Right atrium auricular region (tissue), 2 donors: ENCODE measurements at places on chromosomes 13 and 19. TPM values are rescaled to one million over a fixed set of nuclear protein-coding genes. Genes with fewer than 3 reads are reported as not detected.
A peak's percentile ranks its signal among the peaks of the same experiment; 100 is the strongest.

DNA sequence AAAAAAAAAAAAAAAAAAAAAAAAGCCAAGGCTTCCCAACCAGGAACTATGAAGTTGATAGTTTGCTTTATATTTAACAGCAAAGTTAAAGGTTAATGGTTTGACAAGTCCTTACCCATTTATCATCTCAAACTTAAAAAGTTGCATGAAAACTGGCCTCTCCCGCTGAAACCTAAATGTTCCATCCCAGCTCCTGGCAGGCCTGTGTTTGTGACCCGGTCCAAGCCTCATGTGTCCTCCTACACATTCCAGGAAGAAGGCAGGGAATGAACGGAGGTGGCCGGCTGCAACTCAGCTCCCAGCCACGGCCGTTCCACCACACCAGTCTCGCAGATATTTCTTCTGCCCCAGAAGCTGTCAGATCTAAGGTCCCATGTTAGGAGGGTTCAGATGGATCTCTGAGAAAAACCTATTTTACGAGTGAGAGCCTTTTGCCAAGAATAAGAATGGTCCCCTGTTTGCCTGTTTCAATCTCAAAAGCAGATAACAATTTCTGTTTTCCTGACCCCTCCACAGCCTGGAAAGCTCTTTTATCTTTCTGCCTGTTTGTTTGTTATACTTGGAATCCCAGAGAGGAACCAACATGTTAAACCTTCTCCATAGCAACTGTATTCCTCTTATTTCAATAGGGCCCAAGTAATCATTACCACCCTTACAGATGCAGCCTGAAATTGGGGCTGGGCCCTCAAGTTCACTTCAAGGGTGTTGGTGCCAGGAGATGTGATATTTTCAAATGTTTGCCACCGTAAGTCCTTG lies 56.5 kb downstream of the KCTD12 start:
- H3K4me1 ChIP-seq: no peaks in the 10 kb centered on the region
- H3K4me3 ChIP-seq: no peak overlapping the region
- no peak for DNase-seq
- H3K27me3 ChIP-seq: no peaks in the 10 kb centered on the region
- no peaks in the 10 kb centered on the region for H3K36me3 ChIP-seq

Gene PDX1
- total RNA-seq: not detected

Gene TEKTIP1
- not detected for total RNA-seq

Gene CD177
- 2.9 TPM for total RNA-seq

GRCh38 chr19:52665529-52665928 lies 27.4 kb upstream of the ZNF83 start:
- no peak for DNase-seq
- no peaks in the 10 kb centered on the region for H3K27me3 ChIP-seq
- H3K4me3 ChIP-seq: no peak overlapping the region
- peaks cover 3% of the 10 kb centered on the region for H3K36me3 ChIP-seq
- H3K27ac ChIP-seq: no peak overlapping the region

GRCh38 chr19:8363803-8364771 lies at the start of gene ANGPTL4:
TSS of gene ANGPTL4 (plus strand) at chr19:8364155. CDS start at chr19:8364322, 167 bp downstream.
- peak within 1 kb of the TSS; percentile 73 for H3K4me3 ChIP-seq
- H3K27me3 ChIP-seq: no peaks in the 10 kb centered on the region
- H3K4me1 ChIP-seq: peaks cover 78% of the 10 kb centered on the region
- H3K27ac ChIP-seq: peak within 1 kb of the TSS; percentile 98
- peaks cover 27% of the 10 kb centered on the region for H3K36me3 ChIP-seq
- peak; percentile 90 for DNase-seq

- no peak overlapping the region for H3K4me3 ChIP-seq
- no peaks in the 10 kb centered on the region for H3K27me3 ChIP-seq
- H3K27ac ChIP-seq: no peak overlapping the region
- no peak for DNase-seq
- H3K36me3 ChIP-seq: peaks cover 36% of the 10 kb centered on the region
Measured at GRCh38 chr19:39351537-39352064, 9.4 kb downstream of the SAMD4B start.

Gene HCST
- 3.3 TPM for total RNA-seq

Gene ZNF225
- 2.8 TPM for total RNA-seq

DNA sequence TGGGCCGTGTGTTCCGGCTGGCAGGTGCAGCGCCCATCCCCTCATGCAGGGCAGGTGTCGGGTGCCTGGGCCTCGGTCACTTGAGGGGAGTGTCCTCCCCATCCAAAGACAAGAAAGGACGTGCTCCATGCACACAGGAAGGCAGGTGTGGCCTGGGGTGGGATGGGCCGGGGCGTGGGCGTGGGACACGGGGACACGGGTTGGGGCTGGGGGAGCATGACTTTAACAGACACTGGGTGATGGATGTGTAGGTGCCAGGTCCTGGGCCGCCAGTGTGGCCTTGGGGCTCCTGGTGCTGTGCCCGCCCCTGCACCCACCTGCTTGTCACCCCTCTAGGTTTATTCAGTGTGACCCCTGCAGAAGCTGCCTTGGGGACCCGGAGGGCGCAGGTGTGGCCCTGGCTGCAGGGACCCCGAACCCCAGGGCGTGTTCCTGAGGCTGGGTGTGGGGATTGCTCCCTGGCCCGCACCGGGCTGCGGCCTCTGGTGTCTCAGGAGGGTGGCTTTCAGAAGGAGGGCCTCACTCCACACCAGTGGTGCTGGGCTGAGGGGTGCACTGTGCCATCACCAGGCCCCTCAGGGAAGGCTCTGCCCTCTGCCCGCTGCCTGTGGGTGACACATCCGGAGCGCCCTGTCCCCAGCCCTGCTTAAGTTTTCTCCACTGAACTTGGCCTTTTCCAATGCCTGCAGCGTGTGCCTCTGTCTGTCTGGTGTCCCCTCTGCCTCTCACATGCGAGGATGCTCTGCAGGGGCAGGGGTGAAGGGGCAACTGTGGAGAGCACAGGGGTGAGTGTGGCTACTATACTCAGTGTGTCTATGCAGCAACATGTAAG lies 5.2 kb downstream of the TMEM255B start:
- no peak overlapping the region for H3K4me3 ChIP-seq
- H3K27me3 ChIP-seq: no peaks in the 10 kb centered on the region
- no peaks in the 10 kb centered on the region for H3K4me1 ChIP-seq

DNA sequence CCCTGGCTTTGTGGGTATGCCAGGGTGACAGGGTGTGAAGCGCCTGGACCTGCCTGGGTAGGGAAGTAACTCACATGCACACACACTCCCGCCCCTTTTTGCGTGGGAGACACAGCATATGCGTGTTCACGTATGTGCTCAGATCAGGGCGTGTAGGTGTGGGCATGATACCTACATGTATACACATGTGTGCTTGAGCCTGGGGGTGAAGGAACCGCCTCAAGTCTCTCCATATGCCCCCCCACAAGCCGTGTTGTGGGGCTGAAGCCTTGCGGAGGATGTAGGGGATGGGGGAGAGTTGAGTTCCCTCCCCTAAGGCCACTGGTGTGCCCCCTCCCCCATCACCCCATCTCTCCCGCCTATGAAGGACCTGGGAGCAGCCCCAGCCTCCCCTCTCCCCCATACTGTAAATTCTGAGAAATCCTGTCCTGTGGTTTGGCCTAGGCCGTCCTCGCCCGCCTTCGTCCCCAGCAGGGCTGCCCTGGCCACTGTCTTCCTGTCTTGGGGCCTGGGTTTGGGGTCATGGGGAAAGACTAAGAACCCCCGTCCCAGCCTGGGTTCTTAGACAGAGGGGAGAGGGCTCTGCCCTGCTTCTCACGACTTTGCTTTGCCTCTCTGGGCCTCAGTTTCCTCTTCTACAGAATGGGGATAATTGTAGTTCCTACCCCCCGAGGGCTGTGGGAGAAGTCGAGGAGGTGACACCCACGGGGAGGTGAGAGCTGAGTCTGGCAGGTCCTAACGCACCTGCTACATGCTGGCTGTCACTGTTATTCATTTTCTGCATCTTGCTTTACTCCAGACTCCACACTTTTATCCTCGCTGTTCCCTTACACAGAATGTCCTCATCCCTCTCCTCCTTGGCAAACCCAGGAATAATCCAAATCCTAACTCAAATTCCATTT lies 14.3 kb downstream of the ACTL9 start:
- no peaks in the 10 kb centered on the region for H3K4me1 ChIP-seq
- no peaks in the 10 kb centered on the region for H3K27me3 ChIP-seq
- no peak overlapping the region for H3K27ac ChIP-seq
